ENCODE measurements at places on chromosomes 3 and 15.

DNA sequence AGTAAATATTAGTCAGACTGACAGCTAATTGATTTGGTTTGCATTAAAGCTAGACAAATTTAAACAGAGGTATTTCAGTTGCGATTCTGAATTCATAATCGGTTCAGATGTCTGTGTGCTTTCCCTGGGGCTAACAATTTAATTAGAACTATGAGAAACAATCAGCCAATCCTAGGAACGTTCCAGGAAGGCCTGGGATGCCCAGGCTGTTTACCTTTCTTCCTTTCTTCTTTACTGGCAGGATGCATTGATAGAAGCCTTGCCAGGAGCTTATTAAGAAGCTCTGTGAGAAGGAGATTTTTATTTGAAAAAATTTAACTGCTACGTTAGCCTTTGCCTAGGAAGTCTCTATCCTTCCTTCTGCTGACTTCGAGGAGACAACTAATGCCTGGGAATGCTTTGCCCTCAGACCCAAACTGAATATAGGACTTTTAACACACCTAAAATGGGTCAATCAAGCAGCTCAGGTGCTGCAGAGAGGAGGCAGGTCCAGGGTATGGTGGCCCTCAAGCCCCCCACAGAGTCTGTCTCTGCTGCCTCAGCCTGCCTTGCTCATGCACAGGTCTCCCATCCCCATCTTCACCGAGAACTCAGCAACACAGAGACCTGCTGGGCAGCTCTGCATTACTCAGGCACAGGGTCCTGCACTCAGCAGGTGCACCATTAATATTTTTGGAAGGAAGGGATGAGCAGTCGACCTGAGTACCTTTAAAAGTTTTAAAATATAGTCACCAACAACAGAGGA lies 48.5 kb downstream of the PCSK6 start:
- DNase-seq: no peak

DNA sequence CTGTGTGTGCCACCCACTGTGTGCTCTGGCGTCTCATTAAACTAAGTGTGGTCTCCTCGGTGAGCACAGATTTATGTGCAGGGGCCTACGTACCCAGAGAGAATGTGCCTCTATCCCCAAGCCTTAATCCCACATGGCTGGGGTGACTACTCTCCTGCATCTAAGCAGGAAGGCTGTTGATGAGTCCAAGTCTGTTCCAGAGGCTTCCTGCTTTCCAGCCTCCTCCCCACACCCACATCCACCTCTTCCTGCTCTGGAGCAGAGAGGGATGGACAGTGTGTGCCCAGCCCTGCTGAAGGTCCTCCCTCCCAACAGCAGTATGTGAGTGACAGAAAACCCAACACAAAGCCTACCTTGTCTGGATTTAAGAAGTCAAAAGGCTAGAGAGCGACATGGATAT lies 38.8 kb upstream of the BCL2L10 start:
- no peak for DNase-seq

DNA sequence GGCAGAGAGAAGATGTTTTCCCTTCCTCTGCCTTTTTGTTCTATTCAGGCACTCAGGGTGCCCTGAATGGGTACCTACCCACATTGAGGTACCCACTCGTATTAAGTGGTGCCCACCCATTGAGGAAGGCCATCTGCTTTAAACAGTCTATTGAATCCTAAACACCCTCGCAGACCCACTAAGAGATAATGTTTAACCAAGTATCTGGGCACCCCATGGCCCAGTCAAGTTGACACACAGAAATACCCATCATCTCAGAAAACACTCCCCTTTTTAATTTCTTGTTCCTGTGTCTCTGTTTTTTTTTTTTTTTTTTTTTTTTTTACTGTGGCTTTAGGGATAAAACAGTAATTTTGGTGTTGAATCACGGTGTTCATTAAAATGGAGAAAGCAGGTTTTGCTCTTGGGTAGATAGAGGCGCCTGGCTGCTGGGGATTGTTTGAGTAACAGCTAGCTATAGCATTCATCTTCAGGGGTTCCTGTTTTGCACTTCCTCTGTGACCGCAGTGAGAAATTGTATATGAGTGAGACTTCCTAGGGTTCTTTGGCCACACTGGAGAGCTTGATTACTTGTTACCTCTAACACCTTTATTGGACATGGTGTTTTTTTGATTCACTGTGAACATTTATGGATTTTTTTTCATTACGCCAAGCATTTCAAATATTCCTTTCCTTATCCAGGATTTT lies 259.1 kb downstream of the PTPRG start:
- no peak for DNase-seq

DNA sequence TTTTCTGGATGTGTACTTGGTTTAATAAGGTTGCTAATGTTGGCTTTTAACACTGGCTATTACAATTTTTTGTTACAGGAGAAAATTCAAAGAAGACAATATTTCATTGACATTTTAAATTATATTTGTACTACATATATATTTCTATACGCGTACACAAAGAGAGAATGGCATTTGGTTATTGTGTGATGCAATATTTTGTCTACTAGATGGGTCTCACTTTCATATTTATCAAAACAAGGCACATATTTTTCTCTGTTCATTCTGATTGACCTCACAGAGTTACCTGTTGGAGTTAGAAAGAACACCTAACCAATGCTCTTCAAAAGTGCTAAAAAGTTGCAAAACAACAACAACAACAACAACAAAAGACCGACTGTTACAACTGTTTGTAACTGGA lies 50.2 kb upstream of the VGLL3 start:
- no peak for DNase-seq

DNA sequence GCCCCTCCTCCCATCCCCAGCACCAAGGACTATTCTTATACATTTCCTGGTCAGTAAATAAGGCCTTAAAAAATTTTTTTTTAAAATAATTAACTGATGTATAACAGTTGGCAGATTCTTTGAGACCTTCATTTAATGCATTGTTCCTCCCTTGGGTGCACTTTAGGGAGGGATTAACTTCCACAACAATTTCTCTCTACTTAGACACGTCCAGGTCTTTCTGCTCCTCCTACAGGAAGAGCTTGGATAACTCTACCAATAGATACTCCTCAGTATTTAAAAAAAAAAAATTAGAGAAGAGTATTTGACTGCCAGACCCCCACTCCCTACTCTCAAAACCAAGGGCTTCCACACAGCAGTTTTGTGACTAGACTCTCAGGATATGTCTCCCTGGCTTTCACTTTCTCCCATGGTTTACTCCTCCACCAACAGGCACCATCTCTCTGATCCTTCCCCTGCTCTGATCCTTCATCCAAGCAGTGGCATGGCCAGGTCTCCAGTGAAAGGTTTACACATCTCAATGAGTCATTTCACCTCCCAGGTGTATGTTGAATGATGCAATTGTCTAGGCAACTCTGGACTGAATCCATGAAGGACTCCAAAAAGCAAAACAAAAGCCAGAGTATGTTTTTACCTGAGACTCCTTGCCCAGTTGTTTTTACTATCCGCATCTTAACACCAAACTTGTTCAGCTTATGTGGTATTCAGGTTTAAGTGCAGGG lies 7.4 kb downstream of the ZIC4 start:
- no peak for DNase-seq

GRCh38 chr3:42067326-42067725 lies 23.8 kb upstream of the TRAK1 start:
- DNase-seq: no peak

DNA sequence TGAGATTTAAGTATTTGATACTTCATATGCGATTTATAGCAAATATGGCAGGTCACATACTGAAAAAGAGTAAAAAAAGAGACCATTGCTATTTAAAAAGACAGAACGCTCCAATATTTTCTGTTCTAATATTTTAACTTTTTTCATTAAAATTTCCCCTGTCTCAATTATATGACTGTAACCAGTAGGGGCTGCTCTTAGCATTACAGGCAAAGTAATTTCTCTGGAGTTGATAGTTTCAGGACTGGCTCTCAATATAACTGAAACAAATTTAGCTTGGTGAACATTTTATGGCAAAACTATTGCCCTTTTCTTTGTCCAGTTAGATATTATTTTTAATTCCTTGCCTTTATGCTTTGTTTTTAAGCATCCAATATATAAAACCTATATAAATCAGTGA lies 286.3 kb upstream of the ROBO2 start:
- DNase-seq: no peak

DNA sequence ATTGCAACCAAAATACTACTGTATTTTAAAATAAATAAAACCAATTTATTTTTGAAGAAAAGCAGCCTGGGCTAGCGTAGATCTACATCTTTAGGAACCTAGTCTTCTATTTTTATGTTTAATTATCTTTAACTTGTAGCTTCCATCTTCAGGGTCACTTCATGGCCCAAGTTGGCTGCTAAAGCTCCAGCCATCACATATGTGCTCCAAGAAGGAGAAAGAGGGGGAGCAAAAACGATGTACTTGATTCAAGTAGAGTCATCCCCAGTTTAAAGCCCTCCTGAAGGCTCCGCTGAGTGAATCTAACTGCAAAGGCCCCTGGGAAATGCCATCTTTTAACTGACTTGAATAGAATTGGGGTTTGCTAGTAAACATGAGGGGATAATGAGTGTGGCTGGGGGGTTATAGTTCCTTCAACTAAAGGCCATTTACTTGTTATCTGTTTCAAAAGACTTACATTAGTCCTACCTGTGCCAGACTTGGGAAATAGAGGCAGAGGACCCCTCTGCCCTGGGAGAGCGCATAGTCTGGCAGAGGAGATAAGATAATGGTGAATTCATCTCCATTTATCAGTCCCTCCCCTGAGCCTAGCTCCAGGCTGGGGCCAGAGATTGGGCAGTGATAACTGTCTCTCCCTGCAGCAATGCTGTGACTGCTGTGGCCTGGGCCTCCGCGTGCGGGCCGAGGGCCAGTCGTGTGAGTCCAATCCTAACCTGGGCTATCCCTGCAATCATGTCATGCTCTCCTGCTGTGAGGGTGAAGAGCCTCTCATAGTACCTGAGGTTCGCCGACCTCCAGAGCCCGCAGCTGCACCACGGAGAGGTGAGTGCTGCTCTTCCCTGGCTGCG lies 64.6 kb downstream of the FBLN2 start:
- no peak for DNase-seq

DNA sequence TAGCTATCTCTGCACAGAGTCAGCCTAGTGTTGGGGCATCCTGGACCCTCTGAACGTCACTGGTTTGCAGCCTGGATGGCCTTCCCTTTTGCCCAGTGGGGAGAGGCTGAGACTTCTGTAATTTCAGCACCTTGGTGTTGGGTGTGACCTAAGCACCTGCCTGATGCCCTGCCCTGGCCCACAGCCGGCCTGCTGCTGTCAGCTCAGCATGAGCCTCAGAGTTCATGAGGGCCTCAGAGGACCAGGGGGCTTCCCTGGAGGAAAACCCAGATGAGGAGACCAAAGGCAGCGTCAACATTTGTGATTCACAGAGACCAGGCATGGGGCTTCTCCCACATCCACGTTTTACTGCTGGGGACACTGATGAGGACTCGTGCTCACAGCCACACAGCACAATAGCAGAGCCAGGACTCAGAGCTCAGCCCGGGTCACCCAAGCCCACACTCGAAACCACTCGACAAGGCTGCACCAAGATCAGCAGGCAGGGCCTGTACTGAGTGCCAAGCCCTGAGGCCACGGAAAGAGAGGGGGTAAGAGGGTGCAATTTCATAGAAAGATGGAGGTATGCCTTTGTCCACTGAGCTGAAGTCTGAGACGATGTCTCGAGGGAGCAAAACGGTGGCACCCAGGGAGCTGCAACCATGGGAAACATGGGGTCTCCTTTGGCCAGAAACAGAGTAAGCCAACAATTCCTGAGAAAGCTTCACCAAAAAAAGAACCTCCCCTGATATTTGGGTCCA lies 9.9 kb upstream of the GP9 start:
- DNase-seq: no peak

- no peak for DNase-seq
Observed at GRCh38 chr3:66121318-66121717, 82.6 kb upstream of the MAGI1 start.

DNA sequence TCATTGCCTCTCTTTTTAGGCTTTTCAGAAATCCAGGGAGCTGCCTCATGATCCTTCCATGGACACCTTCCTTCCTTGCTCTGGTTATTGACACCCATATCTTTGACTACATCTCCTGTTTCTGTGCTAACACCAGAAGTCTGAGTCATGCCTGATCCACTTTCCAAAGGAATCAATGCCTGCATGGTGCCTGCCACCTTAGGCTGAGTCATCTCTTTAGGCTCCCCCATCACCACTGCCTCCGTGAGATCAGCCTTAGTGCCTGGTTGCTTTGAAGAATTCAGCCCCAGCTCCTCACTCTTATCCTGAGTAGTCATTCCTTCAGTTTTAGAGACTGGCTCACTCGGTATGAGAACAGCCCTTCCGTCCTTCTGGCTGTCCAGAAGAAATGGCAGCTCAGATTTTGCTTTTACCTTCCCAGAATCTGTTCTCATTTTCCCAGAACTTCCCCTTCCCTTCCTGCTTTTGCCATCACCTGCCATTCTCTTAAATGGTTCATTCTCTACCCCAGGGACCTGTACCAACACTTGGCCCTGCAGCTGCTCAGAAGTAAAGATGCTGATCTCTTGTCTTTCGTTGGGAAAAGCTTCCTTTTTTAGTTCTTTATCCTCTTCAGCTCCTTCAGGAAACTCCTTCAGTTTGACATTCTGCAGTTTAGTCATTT lies 105.3 kb downstream of the MAP4 start:
- no peak for DNase-seq

DNA sequence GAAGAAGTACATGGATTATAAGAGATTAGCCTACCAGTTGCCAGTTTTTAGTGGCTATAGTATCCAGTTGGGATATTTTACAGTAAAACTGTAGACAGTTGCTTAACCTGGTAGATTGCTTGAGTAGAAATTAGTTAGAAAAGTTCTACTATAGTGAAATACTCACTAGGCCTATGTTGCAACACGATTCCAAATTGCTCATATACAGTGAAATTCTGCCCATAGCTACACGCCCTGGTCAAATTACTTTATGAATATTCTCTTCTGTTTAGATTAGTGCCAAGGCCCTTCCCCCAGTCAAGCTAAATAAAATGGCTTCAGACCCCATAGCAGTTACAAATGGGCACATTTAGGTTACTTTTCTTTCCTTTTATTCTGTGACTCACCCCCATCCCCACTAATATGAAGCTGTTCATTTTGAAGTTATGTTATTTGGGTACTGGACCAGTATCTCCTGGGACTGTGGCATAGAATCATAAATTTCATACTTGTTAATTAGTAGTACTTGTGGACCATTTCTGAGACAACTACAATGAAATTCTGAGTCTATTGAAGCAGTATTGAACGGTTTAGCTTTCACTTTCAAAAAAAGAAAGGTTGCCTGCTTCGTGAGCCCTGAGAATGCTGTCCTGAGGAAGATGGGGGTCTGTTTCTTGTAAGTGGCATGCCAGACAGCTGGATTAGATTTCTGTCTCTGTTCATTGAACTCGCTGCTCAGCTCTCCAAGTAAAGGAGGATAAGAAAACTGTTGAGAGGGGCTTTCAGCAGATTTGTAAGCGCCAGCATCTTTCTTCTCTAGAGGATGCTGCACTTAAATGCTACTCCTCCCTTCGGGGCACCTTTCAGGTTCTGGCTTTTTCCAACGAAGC lies 65.8 kb upstream of the CFAP20DC start:
- no peak for DNase-seq

DNA sequence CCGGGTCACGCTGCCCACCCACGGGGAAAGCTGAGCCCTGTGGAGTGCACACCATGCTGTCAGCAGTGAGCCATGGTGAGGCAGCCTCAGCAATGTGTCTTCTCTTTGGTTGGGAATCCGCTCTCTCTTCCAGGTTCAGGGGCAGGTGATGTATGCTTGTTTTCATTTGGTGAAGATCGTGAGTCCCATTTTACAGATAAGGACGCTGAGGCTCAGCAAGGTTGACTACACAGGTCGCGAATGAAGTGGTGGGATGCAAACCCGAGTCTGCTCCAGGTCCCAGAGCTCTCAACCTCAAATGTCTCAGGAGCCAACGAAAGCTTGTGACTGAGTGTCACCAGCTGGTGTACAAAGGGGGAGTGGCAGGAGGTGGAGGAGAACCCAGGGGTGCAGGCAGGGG lies 74.3 kb downstream of the RPN1 start:
- DNase-seq: no peak
